ENCODE measurements at places on chromosomes 12 and 14.

DNA sequence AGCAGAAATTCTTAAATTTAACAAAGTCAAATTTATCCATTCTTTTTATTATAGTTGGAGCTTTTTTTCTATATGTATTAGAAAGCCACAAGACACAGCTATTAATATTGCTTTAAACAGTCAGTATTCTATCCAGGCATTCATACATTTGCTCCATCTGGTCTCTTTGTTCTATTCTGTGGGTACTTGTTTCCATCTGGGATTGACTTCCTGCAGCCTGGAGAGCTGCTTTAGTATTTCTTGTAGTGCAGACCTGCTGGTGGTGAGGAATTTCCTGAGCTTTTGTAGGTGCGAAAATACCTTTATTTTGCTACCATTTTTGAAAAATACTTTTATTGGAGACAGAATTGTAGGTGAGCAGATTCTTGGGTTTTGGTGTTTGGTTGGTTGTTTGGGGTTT lies 29.0 kb downstream of the CCDC60 start:
- DNase-seq, result peak; percentile 50

DNA sequence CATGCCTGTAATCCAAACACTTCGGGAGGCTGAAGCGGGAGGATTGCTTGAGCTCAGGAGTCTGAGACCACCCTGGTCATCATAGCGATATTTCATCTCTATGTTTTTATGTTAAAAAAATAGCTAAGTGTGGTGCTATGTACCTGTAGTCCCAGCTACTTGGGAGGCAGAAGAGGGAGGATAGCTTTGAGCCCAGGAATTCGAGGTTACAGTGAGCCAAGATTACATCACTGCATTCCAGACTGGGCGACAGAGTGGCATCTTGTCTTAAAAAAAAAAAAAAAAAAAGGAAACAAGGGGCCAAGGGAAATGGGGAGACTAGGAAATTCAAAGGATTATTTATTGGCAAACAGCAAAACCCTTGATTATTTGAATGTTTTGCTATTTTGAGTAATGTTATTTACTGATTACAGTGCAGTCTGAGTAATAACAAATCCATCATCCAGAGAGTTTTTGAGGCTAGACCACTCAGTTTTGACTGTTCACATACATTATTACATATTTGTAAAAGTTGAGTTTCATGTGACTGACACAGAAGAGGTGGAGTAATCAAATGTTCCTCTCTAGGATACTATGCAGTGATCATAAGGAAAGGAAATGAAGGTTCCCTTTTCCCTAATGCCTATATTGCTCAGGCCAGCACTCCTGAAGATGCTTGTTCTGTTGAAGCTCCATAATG lies 40.8 kb downstream of the PRKCH start:
- DNase-seq, result no peak

DNA sequence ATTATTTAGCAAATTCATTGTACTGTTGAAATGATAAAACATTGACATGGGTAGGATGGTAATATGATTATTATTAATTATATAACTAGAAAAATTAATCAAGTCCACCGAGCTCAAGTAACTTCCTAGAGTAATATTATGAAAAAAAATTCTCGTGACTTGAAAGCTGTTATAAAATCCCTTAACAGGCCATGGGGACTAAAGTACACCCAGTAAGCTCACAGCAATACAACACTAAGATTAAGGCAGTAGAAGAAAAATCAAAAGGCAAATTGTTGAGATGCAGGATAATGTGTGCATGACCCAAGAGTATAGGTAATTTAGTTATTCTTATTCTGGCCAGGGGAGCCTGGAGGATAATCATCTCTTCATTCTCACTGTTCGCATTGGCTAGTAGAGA lies 162.6 kb upstream of the LRIG3 start:
- no peak for DNase-seq

GRCh38 chr12:95859344-95859816 lies 628 bp downstream of the SNRPF start:
- no peak for DNase-seq

DNA sequence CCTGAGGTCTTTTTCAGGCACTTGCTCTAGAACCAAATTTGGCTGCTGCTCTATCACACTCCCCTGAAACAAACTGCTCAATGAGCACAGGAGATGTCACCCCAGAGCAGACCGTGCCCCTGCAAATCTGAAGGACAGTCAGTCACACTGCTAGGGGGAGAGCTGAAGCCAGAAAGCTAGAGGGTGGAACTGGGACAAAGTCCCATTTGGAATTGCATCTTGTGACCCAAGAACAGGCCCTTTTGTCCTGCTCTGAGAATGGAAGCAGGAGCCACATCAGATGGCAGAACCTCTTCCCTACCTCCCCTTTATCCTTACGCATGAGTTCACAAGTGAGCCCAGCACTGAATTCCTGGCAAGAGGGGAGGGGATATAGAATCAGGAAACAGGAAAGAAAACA lies 64.7 kb downstream of the MAP3K9 start:
- no peak for DNase-seq

- DNase-seq, result no peak
Measured at GRCh38 chr12:24707334-24707733, 241.6 kb downstream of the BCAT1 start.

- peak; percentile 65 for DNase-seq
Measured at GRCh38 chr14:70254476-70254961, 65.8 kb upstream of the SLC8A3 start.

DNA sequence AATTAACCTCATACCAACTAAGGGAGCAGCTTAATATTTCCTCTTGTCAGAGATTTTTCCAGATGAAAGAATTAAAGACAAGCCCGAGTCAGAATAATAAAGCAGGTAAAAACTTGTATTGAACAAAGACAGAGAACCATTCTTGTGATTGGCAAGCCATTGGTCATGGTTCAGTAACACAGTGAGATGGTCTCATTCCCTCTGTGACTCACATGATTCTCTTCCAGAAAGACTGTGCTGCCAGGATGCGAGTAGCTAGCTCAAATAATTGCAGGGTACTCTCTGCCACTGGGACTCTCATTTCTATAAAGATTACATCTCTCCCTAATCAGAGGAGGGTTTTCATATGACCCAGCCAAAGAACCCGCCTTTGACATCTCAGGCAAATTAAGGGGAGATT lies 179.4 kb downstream of the PHLDA1 start:
- peak; percentile 56 for DNase-seq

DNA sequence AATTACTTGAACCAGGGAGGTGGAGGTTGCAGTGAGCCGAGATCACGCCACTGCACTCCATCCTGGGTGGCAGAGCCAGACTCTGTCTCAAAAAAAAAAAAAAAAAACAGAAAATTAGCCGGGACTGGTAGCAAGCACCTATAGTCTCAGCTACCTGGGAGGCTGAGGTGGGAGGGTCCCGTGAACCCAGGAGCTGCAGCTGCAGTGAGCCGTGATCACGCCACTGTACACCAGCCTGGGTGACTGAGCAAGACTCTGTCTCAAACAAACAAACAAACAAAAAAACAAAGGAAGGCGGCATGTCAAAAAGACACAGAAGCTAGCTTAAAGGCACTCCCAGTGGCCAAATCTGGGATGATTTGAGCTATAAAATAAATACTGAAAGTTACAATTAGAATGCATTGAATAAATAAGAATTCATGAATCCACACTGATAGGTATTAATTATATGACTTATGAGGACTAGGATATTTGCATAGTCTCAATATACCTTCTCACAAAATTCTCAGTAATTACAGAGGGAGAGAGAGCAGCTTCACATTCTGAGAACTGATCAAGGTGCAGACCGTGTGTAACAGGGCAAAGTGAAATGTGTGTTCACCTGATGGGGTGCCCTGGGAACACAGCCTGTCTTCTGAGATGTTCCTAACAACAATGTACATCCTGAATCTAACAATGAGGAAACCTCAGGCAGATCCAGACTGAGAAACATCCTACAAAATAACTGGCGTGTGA lies 42.7 kb upstream of the GPR132 start:
- DNase-seq, result no peak

DNA sequence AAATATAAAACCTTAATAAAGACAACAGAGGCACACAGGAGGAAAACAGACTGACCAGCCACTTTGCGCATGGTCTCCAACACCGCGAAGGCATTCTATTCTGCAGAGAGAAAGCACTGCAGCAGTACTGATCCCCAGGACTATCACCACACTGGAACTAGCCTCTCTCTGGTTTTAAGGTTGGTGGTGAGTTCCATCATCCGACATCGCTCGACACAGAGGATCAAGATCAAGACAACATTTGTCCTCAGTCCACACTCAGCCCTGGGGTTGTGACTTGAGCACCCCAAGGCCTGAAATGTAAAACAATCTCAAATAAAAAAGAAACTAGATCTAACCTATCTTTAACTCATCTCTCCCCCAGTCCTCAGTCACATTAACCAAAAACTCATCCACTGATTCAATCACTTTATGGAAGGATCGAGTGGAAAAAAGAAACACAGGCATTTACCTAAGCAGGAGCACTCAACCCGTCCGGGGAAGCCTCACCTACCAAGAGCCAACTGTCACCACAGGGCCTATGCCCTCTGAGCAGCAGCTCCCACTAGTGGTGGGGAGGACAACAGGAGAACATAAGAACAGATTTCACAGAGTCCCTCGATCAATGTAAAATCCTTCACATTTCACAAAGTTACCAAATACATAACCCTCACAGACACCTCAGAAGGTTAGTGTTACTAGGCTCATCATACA lies 17.7 kb downstream of the STXBP6 start:
- no peak for DNase-seq

DNA sequence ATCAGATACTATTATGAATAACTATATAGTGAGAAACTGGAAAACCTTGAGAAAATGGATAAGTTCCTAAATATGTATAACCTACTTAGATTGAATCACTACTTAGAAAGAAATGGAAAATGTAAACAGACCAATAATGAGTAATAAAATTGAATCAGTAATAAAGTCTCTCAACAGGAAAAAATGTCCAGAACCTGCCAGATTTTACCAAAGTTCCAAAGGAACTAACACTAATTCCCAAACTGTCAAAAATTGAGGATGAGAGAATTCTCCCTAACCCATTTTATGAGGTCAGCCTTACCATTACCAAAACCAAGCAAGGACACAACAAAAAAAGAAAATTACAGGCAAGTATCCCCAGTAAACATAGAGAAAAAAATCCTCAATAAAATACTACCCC lies 272.0 kb downstream of the RPAP3 start:
- no peak for DNase-seq

DNA sequence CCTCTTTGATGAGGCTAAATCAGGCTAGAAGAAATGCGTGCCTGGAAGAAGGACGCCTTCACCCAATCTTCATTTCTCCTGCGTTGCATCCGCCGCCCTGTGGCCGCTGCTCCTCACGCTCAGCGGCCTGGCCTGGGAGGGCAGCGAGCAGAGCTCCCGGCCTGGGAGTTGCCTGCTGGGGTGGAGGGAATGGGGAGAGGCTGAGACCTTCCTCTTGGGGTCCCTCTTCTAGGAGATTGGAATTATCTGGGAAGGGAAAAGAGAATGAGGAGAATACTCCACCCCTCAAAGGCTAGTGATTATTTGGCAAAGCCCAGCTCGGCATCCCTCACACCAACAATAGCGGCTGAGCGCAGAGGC lies 2.4 kb upstream of the HOXC12 start:
- DNase-seq, result no peak

DNA sequence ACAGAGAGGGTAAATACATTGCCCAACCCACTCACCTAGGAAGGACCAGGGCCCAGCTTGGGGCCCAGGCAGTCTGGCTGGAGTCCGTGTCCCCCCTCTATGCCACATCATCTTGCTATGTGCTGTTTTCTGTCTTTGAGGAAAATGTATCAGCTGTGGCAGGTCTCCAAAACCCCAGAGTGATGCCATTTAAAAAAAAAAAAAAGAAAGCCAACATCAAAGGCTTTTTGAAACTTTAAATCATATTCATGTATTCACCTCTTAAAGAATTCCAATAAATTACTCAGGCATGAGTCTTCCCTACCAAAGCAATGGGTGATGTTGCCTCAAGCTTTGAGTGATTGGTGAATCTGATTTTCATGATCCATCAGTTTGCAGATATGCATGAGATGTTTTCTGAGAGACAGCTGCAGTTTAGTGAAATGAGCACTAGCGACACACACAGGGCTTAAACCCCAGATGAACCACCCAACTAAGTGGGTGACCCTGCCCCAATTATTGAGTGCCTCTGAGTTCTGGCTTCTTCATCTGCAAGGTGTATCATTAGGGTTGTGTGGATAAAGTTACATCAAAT lies 6.1 kb downstream of the KRT81 start:
- DNase-seq, result no peak

GRCh38 chr14:103613517-103613916 lies 15.5 kb upstream of the KLC1 start:
- peak; percentile 24 for DNase-seq

GRCh38 chr12:76644950-76645349 lies 85.4 kb upstream of the OSBPL8 start:
- DNase-seq, result no peak

DNA sequence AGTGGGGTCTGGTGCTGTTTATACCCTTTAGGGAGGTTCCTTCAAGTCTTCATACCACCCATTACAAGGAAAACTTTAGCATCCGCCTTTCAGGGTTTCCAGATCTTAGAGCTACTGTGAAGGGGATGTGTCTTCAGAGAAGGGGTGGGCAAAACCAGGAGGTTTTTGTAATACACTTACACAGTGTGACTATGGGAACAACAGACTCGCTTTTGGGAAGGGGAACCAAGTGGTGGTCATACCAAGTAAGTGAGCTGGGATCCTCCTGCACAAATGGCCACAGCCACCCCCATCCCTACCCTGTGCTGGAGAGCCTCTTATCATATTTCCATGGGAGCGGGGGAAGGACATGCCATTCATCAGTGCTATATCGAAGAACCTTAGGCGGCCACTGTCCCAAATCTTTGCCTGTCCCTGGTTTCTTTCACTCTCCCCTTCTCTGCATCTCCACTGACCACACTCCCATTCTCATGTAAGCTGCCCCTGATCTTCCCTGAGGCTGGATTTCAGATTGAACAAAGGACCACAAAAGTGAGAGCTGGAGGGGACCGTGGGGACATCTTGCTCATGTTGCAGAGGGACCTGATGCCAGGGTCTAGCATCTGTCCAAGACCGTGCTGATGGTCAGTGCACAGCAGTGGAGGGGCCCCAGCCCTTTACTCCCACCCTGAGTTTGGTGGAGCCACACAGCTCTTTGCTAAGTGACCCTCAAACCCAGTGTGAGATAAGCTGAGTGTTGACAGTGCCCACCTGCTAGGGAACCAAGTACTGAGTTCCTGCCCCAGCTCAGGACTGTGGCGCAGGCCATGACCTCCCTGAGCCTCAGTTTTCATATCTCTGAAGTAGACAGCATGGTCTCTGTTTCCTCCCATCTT lies 51.4 kb downstream of the DAD1 start:
- DNase-seq, result no peak

DNA sequence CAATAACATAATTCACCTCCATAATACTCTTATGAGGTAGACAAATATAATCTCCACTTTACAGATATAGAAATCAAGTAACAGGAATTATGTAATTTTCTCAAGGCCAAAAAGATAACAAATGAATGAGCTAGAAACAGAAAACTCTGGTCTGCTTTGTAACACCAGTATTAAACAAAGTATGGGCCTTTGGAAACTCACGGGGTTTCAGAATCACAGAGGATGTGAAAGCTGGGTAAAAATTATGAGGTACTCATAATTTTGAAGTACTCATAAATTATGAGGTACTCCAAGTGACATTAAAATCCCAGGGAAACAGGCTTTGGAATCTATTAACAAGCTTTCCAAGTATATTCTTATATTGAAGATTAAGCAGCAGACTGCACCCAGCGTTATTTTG lies 140.2 kb downstream of the MED13L start:
- no peak for DNase-seq

- no peak for DNase-seq
Measured at GRCh38 chr12:122862872-122863701, 27.8 kb downstream of the HIP1R start.

GRCh38 chr14:37083599-37083998 lies 88.8 kb downstream of the SLC25A21 start:
- DNase-seq, result no peak

All from brain (organoid and tissue), 16 donors.